ENCODE measurements at places on chromosomes 6 and 20. TPM values are rescaled to one million over a fixed set of nuclear protein-coding genes. Genes with fewer than 3 reads are reported as not detected.

Gene TRAPPC3L
- 0.06 TPM for polyA plus RNA-seq

Gene SDCBP2
- polyA plus RNA-seq: 10.5 TPM

DNA sequence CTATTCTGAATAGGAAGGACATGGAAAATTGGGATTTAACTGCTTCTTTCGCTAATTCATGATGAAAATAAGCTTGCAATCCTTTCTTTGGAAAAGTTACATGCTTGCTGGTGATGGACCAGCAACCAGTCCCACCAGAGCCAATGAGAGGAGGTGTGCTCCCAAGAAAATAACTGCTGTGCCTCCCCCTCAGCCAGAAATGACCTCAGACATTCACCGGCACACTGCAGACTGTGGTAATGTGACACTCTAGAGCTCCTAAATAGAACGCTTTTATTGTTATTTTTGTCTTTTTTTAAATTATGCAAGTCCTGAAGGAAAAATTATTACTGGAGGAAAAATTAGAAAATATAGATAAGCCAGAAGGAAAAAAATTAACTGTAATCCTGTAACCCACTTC lies 2.6 kb downstream of the PYGB start:
- DNase-seq: no peak

- no peak for DNase-seq
Observed at GRCh38 chr6:162882801-162883481, 155.2 kb downstream of the PACRG start.

- DNase-seq: no peak
Observed at GRCh38 chr20:45097485-45098102, 3.3 kb downstream of the KCNS1 start.

- no peak for DNase-seq
Observed at GRCh38 chr20:62301111-62301668, 1.6 kb upstream of the ADRM1 start.

GRCh38 chr6:35264550-35265274 lies 5.2 kb downstream of the ZNF76 start:
- DNase-seq: no peak

- DNase-seq: no peak
Observed at GRCh38 chr6:137268911-137269310, 49.7 kb upstream of the IFNGR1 start.

GRCh38 chr6:134882426-134883038 lies 67.4 kb downstream of the ALDH8A1 start:
- DNase-seq: peak; percentile 65

DNA sequence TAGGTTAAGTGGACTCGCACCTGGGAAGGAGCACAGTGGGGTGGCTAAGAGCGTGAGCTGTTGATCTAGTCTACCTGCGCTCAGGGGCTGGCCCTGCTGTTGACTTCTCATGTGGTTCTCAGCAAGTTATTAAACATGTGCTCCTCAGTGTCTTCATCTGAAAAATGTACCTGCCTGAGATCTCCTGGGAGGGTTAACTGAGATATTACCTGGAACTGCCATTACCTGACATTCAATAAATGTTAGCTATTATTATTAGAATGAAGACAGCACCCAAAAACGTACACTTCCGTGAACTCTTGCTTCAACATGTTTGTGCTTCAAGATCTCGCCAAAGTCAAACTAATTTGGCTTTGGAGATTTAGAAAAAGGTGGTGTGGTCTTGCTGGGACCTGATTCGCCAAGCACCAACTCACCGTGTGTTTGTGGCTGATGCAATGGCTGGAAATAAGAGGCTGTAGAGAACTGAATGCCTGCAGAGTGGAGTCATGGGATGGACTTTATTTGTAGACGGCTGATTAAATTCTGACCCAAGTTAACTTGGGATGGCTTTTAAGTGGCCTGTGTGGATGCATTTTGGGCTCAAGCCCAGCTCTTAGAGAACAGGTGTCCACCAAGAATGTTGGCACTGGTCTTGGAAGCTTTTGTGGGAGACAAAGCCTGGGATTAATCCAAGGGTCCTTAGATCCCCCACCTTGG lies 692.9 kb downstream of the QKI start:
- DNase-seq: peak; percentile 70

- DNase-seq: no peak
Observed at GRCh38 chr6:165745492-165745891, 82.5 kb upstream of the PDE10A start.

All from psoas muscle (tissue), 8 donors.